ENCODE measurements at places on chromosomes 7 and 10.

DNA sequence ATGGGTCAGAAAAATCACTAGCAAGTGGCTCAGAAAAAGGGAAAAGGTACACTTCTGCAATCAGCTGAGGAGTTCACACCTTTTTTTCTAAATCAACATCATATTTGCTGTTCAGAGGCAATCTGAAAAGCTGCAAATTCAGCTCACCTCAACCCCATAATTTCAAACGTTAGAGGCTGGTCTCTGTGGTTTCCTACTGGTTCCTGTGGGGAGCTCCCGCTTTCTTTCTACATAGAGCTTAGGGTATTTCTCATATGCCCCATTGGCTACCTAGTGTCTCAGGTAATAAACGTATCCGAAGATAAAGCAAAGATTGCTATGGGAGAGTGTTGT lies 5.2 kb upstream of the ZNF22 start:
- DNase-seq, result no peak

DNA sequence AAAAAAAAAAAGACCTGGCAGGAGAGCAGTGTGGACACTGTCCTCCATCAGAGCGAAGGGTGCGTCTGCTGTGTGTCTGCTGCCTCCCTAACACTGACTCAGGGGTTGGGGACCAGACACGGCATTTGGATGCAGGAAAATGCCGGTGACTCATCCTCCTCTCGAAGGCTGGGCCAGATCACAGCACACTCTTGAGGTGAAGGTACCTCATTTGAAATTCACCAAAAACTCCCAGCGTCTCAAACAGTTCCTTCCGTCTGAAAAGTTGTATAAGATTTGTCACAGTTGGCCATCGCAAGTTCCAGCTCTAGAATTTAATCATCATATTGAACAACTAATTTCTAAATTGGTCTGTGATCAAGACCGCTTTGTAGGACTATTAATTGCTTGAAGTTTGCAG lies 118.1 kb upstream of the LYZL2 start:
- no peak for DNase-seq

GRCh38 chr10:7665767-7666166 lies 999 bp downstream of the ITIH5 start:
- DNase-seq, result no peak

DNA sequence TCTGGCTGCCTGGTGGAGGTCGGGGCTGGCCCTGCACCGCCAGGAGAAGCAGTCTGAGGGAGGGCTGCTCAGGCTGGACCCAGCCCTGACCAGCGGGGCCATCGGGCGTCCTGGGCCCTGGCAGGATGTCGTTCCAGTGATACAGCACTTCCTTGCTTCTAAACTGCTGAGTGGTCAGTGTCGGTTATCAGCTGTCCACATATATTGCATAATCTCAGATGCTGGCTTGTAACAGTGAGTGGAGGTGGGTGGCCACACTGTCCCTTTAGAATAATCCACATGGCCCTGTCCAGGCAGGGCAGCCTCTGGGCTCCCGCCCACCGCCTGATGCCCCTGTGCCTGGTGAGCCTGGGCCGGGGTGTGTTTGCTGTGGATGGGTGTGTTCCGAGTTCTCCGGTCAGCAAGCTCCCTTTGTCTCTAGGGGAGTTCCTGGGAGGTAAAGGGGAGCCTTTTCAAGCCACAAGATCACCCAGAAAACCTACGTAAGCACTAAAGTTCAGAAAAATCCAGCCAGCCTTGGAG lies 86.1 kb downstream of the LHPP start:
- no peak for DNase-seq

DNA sequence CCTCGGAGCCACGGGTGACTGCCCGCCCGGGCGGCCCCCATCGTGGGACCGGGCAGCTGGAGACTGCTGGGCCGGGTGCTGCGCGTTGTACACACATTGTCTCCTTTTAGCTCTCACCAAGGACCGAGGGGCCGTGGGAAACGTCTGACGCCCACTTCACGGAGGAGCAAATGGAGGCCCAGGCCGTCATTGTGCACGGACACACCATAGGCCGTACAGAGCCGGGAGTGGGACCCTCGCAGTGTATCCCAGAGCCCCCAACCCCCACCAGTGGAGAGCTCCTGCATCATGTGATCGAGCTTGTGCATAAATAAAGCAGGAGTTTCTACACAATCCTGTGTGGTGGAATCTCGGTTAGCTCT lies 722 bp downstream of the DENND10 start:
- DNase-seq, result no peak

DNA sequence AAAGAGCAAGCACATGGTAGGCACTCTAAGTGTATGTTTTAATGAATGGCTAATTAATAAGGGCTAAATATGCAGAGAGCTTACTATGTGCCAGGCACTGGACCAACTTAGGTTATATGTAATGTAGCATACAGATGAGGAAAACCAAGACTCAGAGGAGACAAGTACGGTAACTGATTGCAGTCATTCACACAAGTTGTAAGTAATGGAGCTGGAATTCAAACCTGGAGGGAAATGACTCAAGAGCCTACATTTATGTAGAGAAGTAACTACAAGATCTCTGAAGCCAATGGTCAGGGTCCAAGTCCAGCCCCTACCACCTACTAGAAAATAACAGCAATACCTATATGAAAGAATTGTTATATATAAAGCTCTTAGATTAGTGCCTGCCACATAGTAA lies 97.3 kb upstream of the KCNIP2 start:
- no peak for DNase-seq

DNA sequence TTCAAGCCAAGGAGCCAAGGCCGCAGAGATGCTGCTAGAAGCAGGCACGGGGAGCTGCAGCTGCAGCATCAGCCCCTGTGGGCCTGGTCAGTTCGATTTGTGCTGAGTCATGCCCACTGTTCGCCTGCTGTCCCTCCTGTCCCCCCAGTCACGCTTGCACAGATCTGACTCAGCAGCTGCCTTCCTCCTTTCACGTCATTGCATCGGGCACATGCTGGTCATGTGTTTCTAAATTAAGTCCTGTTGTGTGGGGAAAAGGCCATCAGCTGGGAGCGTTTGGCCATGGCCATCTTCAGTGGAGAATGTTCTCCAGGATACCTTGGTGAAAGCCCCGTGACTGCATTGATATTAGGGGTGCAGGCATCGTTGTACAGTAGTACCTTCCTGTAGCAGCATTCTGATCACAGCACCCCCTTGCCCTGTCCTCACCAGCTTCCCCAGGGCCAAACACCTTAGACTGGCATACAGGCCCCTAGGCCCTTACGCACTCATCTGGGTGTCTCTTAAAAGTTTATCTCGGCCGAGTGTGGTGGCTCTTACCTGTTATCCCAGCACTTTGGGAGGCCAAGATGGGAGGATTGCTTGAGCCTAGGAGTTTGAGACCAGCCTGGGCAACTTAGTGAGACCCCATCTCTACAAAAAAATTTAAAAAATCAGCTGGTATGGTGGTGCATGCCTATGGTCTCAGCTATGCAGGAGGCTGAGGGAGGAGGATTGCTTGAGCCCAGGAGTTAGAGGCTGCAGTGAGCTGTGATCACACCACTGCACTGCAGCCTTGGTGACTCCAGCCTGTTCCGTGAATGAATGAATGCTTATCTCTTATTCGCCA lies 23.2 kb downstream of the POR start:
- DNase-seq, result no peak

DNA sequence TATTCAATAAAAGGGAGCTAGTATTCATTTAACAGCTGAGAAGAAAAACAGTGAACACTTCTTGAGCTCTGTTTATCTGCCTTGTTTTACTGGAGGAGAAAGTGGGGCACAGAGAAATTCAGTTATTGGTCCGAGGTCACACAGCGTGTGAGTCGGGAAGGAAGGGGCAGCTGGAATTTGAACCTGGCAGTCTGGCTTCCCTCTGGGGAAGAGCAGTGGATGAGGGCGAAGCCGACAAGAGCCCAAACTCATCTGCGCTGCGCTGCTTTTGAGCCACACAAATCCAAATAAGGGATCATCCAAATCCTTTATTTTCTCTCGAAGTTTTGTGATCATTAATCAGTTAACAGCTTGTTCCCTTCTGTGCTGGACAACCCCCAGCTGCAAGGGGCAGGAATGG lies 23.7 kb upstream of the PFKFB3 start:
- no peak for DNase-seq

- no peak for DNase-seq
Observed at GRCh38 chr7:29609162-29610037, 45.8 kb downstream of the PRR15 start.

- no peak for DNase-seq
Observed at GRCh38 chr7:2087744-2088143, 145.0 kb downstream of the MAD1L1 start.

DNA sequence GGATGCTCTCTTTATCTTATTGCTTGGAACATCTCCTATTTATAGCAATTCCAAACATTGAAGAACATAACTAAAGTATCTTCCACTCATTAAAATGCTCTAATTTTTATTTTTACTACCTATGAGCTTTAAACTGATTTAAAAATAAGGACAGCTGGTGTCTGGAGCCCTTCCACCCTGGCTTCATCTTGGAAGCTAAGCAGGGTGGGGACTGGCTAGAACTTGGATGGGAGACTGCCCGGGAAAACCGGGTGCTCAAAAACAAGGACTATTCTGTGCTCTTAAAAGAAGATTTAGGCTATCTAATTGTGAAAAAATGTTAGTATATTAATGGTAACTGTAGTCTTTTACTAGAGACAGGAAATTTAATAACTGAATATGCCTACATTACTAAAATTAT lies 69.2 kb downstream of the ARMC3 start:
- DNase-seq, result no peak

GRCh38 chr10:30854656-30855055 lies 177.0 kb downstream of the ZNF438 start:
- DNase-seq, result no peak

- no peak for DNase-seq
Observed at GRCh38 chr7:134334408-134334807, 17.7 kb upstream of the SLC35B4 start.

- no peak for DNase-seq
Observed at GRCh38 chr10:34885898-34886297, 70.8 kb upstream of the PARD3 start.

GRCh38 chr10:9615189-9615588 lies 1402.5 kb upstream of the CELF2 start:
- DNase-seq, result no peak

GRCh38 chr10:124532106-124532641 lies 70.6 kb downstream of the LHPP start:
- no peak for DNase-seq

GRCh38 chr7:154546946-154547587 lies 455.9 kb downstream of the PAXIP1 start:
- DNase-seq, result no peak

- no peak for DNase-seq
Observed at GRCh38 chr10:101451261-101451660, 97.3 kb downstream of the BTRC start.

DNA sequence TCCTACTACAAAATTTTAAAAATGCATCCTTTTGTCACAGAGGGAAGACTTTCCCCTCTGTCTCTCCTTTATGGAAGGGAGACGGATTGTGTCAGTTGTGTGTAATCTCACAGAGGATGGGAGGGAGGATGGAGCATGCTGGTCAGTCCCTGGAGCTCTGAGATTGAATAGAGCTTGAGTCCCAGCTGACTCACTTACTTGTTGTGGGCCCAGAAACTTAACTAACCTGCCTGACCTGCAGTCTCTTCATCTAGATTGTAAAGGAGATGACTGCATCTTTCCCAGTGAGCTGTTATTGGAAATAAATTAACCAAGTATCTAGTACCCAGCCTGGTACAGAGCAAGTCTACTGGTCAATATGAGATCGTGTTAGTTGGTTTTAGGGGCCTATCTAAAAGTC lies 77.9 kb upstream of the ADO start:
- DNase-seq, result no peak

GRCh38 chr7:70542750-70543376 lies 589.1 kb upstream of the GALNT17 start:
- DNase-seq, result no peak

DNA sequence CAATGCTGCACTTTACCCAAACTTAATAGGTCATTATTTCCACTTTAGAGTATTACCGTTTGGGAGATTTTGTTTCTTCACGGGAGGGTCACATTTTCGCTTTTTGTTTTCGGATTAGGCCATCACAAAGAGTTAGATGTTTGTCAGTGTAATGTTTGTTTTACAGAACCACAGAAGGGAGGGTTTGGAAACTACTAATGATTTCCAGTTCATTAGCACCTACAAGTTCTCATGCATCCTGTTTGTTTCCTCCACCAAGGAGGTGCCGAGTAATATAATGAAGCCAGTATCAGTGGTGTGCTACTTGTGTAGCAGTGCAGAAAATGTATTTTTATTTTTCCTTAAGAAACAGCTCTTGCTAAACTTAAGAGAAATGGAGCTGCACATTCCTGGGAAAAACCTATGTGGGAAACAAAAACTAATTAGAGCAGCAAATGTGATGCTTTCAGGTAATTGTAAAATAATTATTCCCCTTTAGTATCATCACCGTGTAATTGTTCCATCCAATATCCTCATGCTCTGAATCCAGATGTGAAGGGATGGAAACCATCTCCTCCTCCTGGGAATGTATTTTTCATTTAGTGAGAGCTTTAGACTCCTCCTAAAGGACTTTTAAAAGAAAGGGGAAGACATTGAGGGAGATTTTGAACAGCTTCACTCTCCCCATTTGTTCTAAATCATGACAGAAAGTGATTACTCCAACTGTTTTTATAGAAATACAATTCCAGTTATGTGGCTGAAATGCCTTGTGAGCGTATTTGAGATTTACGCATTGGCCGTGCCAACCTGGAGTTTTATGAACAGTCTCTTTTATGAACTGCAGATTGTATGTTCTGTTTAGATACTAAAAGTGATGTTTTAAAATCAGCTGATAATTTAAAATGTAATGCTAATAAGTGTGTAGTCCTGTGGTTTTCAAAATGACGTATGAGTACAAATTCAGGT lies 5.6 kb downstream of the CELF2 start:
- DNase-seq, result no peak

GRCh38 chr10:29501692-29502091 lies 133.1 kb downstream of the SVIL start:
- no peak for DNase-seq

DNA sequence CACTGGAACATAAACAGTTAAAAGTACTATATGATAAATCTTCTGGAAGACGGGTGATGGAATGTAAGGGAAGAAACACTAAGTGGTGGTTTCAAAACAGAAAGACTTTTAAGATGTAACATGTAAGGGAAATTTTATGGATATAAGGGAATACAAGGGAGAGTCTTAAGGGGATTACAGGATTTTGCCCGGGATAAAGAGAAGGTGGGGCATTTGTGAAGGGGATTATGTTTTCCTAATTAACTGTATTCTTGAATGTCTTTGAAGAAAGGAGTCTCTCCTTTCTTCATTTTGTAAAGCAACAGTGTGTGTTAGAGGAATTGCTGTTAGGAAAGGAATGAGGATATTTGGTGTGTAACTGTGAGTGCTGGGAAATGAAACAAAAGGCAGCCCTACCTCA lies 745.2 kb downstream of the AUTS2 start:
- no peak for DNase-seq

GRCh38 chr10:112637901-112638300 lies 190.9 kb downstream of the VTI1A start:
- no peak for DNase-seq
